ENCODE measurements at places on chromosomes 16 and 17.

DNA sequence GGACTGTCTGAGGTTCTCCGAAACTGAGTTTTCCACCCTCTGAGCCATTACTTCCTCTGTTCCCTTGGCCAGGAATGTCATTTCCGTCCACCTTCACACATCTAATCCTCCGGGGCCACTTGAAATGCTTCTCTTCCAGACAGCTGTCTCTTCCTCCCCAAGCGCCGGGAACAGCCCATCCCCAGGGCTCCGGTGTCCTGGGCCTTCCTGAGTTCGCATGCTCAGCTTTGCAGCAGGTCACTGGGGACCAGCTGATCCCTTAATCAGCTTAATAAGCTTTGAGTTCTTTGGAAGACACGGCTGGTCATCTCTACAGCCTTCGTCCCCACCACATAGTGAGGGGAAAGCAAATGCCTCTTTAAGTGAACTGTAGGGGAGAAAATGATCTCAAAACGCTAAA lies 123.4 kb downstream of the DYNLRB2 start:
- DNase-seq, result no peak

- no peak for DNase-seq
These were observed 13.0 kb upstream of the KRT19 start for GRCh38 chr17:41540921-41541625.

- DNase-seq, result no peak
These were observed 86.8 kb upstream of the WSB1 start for GRCh38 chr17:27207073-27207513.

DNA sequence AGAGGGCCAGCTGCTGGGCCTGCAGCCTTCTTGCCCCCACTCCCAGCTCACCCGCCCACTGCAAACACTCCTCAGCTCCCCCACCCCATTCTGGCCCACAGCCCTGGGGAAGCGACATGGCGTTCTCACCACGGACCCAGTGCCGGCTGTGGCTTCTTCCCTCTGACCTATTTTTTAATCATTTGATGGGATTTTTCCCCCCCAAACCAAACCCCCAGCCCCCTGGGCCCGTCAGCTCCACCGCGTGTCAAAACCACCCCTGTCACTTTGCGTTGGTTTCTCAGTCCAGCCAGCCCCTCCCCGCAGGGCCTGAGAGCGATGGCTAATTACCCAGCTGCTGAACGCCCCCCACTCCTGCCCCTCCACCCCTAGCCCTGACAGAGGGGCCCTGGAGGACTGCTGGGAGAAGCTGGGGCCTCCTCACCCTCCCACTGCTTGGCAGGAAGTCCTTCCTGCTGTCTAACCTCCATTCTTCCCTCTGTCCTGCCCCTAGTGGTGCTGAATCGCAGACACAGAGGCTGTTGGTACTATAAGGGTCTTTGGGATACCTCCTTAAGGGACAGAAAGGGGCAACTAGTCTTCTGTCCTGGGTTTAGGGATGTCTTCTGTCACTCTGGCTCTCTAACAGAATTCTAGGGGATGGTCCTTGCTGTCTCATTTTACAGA lies 7.5 kb upstream of the TBX21 start:
- no peak for DNase-seq
